ENCODE measurements at places on chromosomes 4 and X. TPM values are rescaled to one million over a fixed set of nuclear protein-coding genes. Genes with fewer than 3 reads are reported as not detected.

SPINK2 gene
- total RNA-seq: not detected

USP17L29 gene
- not detected for total RNA-seq

POLN gene
- 0.54 TPM for total RNA-seq

RASSF6 gene
- total RNA-seq: not detected

TRIM75 gene
- total RNA-seq: not detected

CT45A5 gene
- total RNA-seq: 10.4 TPM

ITIH6 gene
- not detected for total RNA-seq

CA5B gene
- total RNA-seq: 1.0 TPM

Measured in Daoy (cell line).